ENCODE measurements at places on chromosomes 5 and 9. TPM values are rescaled to one million over a fixed set of nuclear protein-coding genes. Genes with fewer than 3 reads are reported as not detected.

DNA sequence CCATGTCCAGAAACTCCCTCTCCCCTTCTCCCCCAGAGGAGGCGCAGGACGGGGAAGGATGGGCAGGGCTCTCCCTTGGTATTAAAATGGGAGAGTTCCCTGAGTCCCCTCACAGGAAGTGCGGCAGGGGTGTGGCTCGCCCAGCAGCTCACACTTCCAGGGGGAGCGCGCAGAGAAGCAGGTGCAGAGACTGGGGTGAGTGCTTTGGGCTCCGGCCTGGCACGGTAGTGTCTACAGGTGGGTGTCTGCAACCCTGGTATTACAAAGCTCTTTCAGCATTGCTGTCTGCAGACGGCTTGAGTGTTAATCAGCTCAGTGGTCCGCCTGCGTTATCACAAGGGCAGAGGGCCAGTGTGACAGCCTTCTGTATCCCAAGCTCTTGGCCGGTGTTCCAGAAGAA, 114.9 kb upstream of the FBXL7 start:
- H3K4me1 ChIP-seq = no peaks in the 10 kb centered on the region
- no peak for DNase-seq
- H3K36me3 ChIP-seq = no peaks in the 10 kb centered on the region
- H3K4me3 ChIP-seq = no peak overlapping the region
- H3K27me3 ChIP-seq = no peaks in the 10 kb centered on the region

GRCh38 chr9:132240841-132241482, 79.1 kb downstream of the NTNG2 start:
- no peak overlapping the region for H3K27ac ChIP-seq
- no peaks in the 10 kb centered on the region for H3K36me3 ChIP-seq
- DNase-seq = peak; percentile 98

DNA sequence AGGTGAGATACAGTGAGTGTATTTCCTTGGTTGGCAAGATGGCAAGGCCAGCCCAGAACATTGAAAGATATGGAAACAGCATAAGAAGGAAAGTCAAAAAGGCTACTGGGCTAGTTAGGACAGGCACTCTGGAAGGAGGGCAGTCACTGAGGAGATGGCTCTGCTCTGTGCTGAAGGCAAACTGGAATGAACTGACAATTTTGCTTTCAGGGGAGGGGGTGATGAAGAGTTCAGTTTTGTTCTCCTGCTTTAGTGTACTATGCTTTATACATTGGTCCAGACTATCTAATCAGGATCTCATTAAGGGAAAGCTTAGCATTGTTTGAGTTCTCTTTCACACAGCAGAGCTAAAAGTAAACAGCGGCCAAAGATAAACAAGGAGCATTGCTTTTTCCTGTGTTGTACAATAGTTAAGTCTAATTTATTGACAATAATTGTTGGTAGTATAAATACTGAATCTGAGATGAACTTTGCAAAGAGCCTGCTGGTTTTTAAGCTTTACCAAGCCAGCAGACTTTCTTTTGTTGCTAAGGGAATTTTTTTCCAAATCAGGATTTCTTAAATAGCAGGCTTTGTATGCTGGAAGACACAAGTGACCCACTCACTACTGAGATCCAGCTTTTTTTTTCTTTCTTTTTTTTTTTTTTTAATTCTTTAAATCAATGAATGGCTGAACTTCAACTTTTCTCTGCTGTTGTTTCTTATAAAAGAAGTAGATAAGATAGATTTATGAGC, 355.5 kb downstream of the ARRDC3 start:
- H3K36me3 ChIP-seq = no peaks in the 10 kb centered on the region
- H3K4me3 ChIP-seq = no peak overlapping the region
- H3K27me3 ChIP-seq = no peaks in the 10 kb centered on the region
- peak overlapping the region; percentile 88 for H3K27ac ChIP-seq
- peaks cover 57% of the 10 kb centered on the region for H3K4me1 ChIP-seq

- H3K36me3 ChIP-seq = no peaks in the 10 kb centered on the region
- no peaks in the 10 kb centered on the region for H3K27me3 ChIP-seq
- H3K4me1 ChIP-seq = no peaks in the 10 kb centered on the region
Measured at GRCh38 chr5:14322437-14323187, 179.5 kb downstream of the TRIO start.

DNA sequence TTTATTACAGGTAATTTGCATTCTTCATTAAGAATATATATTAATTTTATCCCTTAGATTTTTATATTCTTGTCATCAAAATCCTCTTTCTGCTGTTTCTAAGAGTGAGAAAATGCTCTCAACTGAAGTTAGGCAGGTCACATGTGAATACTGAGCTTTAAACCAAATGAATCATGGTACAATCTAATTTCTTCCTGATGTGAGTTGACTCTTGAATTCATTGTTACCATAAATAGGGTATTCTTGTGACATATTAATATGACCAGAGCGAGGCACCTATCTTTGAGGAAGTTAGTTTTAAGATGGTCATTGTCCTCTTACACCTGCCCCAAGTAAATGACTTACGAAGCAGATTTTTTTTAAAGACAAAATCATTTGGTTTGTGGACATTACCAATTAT, 17.4 kb downstream of the C9orf85 start:
- no peak overlapping the region for H3K4me3 ChIP-seq
- no peaks in the 10 kb centered on the region for H3K27me3 ChIP-seq
- H3K36me3 ChIP-seq = no peaks in the 10 kb centered on the region
- no peak for DNase-seq
- H3K4me1 ChIP-seq = peaks cover 4% of the 10 kb centered on the region
- H3K27ac ChIP-seq = no peak overlapping the region

CPEB4 gene
- 27.3 TPM for total RNA-seq

VCAN gene
- total RNA-seq = 13.2 TPM

SV2C gene
- not detected for total RNA-seq

C5orf52 gene
- not detected for total RNA-seq

All from right lobe of liver (tissue), 6 donors.